ENCODE measurements at places on chromosomes 12 and 14.

DNA sequence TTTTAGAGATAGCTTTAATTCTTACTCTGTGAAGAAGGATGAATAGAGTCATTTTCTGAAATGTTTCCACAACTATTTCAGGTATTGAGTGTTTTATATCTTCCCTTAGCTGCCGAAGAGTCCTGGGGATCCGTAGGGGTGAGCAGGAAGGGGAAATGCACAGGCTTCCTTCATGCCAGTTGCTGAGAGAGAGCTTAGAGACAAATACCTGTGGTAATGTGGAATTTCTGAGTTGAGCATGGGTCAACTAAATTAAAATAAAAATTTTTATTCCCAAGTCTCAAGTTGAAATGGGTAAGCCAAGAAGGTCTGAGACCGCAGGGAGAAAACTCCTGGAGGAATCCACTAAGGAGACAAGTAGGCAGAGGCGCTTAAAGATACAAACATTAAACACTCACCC is 185.7 kb downstream of the DAD1 start:
- DNase-seq = no peak

- no peak for DNase-seq
Measured at GRCh38 chr12:45336762-45337596, 121.1 kb downstream of the ANO6 start.

GRCh38 chr12:104605685-104606084 is 148.9 kb downstream of the CHST11 start:
- DNase-seq = peak; percentile 5

- DNase-seq = no peak
Measured at GRCh38 chr14:71905860-71906259, 26.4 kb upstream of the RGS6 start.

- DNase-seq = peak; percentile 63
Measured at GRCh38 chr12:50979369-50980052, 27.2 kb downstream of the HIGD1C start.

GRCh38 chr12:3771853-3772252 is 18.9 kb upstream of the CRACR2A start:
- DNase-seq = no peak

GRCh38 chr14:73403181-73403752 is 55.1 kb downstream of the NUMB start:
- DNase-seq = no peak

DNA sequence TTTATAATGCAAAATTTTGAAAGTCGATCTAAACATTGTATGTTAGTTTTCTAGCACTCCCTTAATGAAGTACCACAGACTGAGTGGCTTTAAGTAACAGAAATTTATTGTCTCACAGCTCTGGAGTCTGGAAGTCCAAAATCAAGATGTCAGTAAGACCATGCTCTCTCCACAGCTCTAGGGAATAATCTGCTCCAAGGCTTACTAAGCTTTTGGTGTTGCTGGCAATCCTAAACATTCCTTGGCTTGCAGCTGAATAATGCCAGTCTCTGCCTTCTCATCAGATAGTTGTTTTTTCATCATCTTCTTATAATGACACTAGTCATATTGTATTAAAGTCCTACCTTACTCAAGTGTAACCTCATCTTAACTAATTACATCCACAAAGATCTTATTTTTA is 102.2 kb downstream of the RASSF9 start:
- no peak for DNase-seq

- no peak for DNase-seq
Measured at GRCh38 chr12:100371146-100371545, 14.3 kb downstream of the SLC17A8 start.

DNA sequence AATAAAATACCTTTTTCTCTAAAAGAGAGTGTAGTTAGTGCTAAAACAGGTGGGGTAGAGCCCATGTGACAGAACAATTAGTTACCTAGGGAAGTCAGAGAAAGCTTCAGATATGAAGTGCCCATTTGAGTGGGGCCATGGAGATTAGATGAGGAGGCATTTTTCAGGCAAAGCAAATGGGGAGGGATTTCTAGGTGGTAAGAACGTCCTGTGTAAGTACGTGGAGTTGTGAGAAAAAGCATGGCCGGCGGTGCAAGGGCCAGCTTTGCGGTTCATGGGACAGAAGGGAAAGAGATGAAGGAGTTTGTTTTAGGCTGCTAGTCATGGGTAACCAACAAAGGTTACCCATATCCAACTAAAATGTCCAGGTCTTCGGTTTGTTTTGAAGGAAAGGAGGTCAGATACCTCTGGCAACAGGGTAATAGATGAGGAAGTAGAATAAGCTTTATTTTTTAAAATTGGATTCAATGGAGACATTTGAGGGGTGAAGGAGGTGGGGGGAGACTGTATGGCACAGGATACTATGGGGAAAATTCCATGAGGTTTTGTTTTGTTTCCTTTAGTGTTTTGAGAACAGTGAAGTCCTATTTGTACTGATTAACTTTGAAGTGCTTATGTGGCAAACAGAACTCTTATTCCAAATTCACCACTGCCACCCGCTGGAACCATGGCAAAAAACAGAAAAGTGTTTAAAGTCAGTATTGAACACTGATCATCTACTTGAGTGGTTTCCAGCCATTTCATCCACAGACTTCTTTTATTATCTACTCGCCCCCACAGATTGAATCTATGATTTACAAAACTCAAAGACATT is 10.0 kb upstream of the SNRPF start:
- peak; percentile 23 for DNase-seq

DNA sequence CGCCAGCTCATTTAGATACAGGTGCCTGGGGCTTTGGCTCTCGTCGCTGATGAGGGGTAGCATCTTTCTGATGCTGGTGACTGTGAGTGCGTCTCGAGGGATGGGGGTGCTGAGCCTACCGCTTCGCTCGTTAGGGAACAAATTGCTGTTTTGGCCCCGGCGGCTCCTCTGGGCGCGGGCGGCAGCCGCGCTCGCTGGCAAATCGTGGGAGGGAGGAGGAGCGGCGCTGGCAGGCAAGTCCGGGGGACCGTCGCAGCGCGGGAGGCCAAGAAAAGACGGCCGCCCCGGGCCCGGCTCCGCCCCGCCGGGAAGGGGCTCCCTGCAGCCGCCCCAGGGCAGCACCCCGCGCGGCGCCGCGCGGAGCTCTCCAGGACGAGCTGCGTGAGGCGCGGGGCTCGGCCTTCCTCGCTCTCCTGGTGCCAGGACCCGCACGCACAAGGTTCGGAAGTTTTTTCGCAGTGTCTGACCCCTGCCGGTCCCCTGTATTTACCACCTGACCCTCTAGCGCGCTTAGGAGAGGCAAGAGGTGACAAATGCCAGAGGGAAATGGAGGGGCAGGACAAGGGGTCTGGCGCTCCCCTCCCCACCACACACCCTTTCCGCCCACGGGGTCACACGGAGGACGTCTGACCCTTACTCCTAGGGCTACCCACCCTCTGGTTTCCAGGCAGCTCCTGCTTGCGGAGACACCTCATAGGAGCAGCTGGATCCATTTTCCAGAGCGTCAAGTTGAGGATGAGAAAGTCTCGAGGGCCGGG is 899 bp upstream of the KCNH3 start:
- DNase-seq = peak; percentile 49

DNA sequence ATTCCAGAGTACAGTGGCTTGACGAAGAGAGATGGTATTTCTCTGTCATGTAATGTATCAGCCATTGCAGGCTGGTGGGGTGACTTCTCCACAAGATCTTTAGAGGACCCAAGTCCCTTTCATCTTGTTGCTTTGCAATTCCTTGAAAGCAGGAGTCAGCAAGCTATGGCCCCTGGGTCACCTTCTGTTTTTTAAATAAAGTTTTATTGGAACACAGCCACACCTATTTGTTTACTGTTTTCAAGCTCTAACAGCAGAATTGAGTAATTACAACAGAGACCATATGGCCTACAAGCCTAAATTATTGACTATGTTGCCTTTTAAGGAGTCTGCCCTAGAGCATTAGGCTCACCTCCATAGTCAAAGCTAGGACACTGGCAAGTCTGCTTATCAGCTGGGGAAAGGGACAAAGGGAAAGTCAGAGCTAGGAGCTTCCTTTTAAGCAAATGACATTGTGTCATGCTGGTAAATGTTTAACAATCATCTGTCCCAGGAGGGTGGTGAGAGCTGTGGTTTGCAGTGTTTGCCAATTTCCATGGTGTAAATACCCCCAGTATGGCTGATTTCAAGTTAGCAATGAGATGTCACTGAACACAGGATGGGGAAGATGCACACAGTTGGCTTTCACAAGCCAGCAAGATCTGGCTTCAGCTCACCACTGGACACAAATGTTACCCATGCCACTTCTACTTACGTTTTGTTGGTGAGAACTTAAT is 87.7 kb upstream of the PWP1 start:
- no peak for DNase-seq

GRCh38 chr14:92990456-92991430 is 67.8 kb downstream of the CHGA start:
- no peak for DNase-seq

DNA sequence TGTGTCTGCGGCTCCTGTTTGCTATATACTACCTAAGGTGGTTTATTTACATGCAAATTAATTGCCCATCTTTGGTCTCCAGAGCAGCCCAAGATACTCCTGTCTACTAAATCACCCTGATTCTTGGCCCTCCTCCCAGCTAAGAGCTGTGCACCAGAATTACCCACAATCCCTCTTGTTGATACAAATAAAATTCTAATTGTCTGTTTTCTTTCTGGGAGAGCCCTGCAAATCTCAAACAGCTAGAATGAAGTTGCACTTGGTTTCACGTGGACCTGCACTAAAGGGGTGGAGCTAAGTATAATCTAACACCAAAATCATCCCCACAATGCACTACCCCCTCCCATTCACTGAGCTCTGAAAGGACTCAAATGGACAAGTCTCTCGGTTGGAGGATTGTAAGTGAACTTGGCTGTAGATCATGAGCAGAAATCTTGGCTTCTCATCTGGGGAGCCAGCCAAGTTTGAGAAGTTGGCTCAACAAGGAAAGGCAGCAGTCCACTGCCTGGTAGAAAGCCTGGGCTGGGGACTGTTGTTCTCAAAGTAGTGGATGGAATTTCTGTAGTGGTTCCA is 6.6 kb downstream of the MAX start:
- no peak for DNase-seq

DNA sequence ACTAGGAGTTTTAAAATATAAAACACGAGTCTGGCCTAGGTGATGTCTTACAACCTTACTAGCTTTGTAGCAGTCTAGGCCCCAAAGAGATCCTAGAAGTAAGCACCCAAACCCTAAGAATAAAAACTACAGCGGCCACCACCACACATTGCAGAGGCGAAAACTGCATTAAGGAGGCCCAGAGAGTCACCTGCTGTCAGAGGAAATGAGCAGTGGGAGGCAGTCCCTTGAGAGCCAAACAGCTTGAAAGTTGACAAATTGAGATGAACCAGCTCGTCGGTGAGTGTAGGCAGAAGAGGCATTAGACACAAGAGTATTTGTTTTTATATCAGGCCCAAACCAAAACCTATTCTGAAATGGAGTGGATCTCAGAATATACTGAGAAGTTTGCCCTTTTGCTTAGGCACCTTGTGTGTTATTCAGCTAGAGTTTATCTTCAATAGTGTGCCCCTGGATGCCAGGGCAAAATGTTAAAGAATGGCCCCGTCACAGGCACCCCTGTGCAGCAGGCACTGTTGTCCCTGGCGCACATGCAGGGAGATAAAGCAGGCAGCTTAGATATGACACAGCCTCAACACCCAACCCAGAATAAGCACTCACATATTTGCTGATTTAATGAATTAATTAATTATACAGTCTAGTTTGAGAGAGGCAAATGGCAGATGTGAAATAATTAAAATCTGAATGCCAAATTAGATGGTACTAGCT is 56.7 kb downstream of the TTC7B start:
- DNase-seq = peak; percentile 17

DNA sequence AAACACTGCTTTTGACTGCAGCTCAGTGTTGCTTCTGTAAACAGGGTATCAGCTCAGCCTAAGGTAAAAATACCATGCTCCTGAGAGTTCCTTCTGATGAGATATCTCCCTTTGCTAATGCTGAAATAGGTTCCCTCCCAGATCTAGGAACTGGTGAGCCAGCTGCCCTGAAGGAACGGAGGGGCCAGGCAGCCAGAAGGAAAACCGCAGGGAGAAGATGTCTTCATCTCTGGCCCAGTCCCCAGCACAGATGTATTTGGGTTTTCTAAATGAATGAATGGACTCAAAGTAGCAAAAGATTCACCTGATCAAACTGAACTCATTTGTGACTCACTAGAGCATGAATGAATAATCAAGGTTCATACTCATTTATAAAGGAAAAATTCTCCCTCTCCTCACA is 247.8 kb downstream of the MSRB3 start:
- no peak for DNase-seq

GRCh38 chr12:34598352-34598827 is 576.1 kb downstream of the ALG10 start:
- no peak for DNase-seq

DNA sequence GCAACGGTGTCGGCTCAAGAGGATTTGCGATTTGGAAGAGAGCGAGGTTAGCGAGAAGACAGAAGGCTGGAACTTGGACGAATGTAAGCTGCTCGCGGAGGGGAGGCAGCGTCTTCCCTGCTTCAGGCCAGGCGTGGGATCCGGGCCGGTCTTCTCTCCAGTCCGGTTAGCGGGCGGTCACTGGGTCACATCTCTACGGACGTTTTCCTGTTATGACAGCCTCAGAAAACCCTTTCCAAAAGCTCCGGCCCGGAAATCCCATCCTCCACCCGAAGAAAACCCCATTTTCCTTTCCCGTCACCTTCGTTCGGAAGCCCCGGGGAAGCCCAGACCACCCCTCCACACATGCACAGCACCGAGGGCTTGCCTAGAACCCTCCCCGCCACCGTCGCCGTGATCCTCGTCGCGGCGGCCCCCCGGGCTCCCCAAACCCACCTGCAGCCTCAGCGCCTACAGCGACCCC is 268 bp downstream of the NDUFB1 start:
- DNase-seq = no peak

- DNase-seq = no peak
Measured at GRCh38 chr12:46458500-46459102, 86.0 kb upstream of the SLC38A2 start.

DNA sequence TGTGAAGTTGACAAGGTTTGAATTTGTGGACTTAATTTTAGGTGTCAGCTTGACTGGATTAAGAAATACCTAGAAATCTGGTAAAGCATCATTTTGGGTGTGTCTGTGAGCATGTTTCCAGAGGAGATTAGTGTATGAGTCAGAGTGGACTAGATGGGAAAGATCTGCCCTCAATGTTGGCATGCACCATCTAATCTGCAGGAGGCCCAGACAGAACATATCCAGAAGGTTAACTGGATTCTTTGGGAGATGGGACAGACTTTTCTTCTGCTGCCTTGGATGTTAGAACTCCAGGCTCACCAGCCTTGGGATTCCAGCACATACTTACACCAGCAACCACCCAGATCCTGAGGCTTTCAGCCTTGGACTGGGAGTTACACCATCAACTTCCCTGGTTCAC is 14.1 kb downstream of the SGPP1 start:
- DNase-seq = no peak

- DNase-seq = no peak
Measured at GRCh38 chr12:130571089-130571488, 145.0 kb downstream of the RIMBP2 start.

- DNase-seq = no peak
Measured at GRCh38 chr12:113040722-113041171, 15.8 kb upstream of the DTX1 start.

- DNase-seq = no peak
Measured at GRCh38 chr14:89491711-89492381, 74.8 kb upstream of the FOXN3 start.

Data from activated CD8-positive, alpha-beta T cell treated with anti-CD3 and anti-CD28 coated beads for 36 hours (primary cell).